ENCODE measurements at places on chromosomes 16 and 17.

- no peak for DNase-seq
Observed at GRCh38 chr16:57574086-57574485, 31.6 kb downstream of the ADGRG5 start.

- no peak for DNase-seq
Observed at GRCh38 chr16:69853481-69853880, 91.3 kb downstream of the WWP2 start.

DNA sequence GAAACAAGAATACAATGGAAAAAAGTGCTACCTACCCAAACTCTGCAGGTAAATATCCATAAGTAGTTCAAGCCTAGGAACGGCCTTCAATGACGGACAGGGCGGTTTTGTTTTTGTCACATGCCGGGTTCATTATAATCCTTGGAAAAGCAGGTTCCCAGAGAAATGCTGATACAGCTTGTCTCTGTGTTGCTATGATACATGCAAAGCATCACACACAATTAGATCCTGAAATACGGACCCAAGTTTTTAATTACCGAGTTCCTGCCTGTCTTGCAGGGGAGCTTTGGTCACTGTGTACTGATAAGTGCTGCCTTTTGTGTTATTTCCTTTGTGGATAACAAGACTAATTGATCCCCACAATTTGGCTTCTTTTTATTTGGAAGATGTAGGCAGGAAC lies 217.4 kb downstream of the HAPSTR1 start:
- DNase-seq: no peak

DNA sequence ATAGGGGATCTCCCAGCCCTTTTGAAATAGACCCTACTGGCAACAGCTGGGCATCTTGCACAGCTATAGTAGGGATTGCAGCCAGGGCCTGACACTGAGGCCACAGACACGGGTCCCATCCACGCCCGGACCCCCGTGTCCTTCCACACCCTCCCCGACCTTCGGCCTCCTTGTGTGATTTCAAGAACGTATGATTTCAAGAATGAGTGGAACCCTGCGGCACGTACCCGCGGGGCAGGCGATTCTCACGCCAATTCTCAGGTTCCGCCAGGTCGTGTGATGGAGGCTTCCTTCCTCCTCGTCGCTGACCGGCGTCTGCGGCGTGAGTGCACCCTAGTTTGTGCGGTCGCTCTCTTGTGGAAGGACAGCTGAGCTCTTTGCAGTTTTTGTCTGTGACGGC lies 56.3 kb upstream of the GNG13 start:
- no peak for DNase-seq

DNA sequence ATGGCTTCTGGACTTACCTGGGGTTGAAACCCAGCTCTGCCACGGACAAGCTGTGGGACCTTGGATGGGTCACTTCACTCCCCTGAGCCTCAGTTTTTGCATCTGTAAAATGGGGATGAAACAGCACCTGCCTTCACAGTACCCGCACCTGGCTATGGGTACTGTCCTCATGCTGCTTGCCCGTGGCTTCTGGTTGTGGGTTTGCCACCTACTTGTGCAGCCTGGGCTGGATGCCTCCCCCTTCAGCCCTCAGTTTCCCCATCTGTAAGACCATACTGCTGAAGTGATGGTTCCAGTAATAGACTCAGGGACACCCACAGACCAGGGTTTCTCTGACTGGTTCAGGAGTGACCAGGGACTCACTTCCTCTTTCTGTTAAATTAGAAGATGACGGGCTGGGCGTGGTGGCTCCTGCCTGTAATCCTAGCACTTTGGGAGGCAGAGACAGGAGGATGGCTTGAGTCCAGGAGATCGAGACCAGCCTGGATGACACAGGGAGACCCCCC lies 9.4 kb downstream of the GLIS2 start:
- no peak for DNase-seq

All from activated naive CD4-positive, alpha-beta T cell treated with anti-CD3 and anti-CD28 coated beads for 36 hours (primary cell).